ENCODE measurements at places on chromosomes 7 and 10.
A peak's percentile ranks its signal among the peaks of the same experiment; 100 is the strongest.

DNA sequence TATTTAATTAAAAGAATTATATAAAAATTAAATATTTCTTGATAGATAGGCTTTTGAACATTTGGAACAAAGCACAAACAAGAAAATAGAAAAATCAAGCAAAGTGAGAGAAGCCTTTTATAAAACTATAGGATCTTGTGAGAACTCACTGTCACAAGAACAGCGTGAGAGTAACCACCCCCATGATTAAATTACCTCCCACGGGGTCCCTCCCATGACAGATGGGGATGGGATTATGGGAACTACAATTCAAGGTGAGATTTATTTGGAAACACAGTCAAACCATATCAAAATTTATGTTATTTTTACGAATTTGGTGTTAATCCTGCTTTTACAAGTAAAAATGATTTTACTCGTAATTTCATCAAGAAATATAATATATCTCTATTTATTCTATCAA lies 1136.1 kb upstream of the POT1 start:
- DNase-seq = no peak

- no peak for DNase-seq
Observed at GRCh38 chr10:25157650-25158049, 17.2 kb upstream of the GPR158 start.

- no peak for DNase-seq
Observed at GRCh38 chr10:30542001-30542894, 87.3 kb downstream of the LYZL2 start.

GRCh38 chr10:43879742-43880141 lies 231.1 kb upstream of the ZNF32 start:
- DNase-seq = no peak

DNA sequence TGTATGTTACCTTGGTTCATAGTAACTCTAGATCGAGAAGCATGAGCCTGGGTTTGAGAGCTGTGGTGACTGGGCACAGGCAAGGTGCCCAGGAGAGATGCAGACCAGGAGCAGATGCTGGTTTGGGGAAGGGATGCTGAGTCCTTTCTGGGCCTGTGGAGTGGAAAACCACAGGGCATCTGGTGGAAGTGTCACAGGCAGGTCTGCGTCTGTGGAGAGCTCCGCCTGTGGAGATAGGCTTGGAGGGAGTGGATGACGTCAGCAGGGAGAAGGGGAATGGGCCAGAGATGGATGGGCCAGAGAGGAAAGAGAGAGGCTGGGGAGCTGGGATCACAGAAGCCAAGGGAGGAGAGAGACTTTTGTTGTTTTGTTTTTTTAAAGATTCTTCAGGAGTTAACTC lies 14.8 kb downstream of the CYP26A1 start:
- DNase-seq = no peak

- DNase-seq = no peak
Observed at GRCh38 chr10:111089293-111089692, 12.5 kb downstream of the ADRA2A start.

DNA sequence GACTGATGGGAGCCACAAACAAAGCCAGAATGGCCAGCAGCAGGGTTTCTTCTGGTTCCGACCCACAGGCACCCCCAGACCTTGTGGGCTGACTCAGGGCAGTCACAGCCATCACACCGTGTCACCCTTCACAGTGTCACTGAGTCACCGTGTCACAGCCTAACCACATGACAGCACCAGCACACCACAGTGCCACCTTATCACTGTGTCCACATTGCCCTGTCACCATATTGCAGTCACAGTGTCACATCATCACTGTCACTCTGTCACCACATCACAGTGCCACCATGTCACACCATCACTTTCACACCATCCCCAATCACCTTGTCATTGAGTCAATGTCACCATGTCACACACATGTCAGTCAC lies 77.0 kb downstream of the OAT start:
- peak; percentile 45 for DNase-seq

- DNase-seq = no peak
Observed at GRCh38 chr10:105691811-105692210, 1050.7 kb downstream of the SORCS3 start.

DNA sequence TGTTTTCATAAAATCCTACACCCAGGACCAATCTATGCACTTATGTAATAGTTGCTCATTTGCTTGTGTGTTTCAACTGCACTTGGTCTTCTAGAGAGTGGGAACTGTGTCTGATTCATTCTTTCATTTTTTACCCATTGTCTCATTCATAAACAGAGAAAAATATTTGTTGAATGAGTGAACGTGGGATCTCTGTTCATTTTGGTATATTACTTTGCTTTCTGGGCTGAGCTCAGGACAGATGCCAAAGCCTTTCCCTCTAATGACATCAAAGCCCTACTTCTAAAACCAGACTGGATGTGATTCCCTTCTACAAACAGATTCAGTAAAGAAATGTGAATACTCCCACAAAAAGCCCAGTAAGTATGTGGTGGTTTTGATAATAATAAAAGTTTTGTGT lies 145.2 kb downstream of the ST7 start:
- DNase-seq = no peak

DNA sequence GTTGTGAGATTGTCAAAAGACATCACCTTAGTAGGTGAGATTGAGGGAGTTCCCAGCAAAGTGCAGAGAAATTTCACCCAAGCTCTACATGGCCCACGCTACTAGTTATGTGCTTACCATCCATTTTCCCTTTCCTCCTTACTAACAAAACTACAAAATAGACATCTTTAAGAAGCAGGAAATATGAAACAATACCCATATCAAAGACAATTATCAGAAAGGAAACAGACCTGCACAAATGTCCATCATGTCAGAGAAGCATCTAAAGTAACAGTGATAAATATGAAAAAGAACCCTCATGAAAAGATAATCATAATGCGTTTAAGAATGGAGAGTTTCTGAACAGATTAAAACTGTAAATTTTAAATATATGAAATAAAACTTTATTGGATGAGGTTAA lies 28.2 kb downstream of the GIMAP4 start:
- no peak for DNase-seq

DNA sequence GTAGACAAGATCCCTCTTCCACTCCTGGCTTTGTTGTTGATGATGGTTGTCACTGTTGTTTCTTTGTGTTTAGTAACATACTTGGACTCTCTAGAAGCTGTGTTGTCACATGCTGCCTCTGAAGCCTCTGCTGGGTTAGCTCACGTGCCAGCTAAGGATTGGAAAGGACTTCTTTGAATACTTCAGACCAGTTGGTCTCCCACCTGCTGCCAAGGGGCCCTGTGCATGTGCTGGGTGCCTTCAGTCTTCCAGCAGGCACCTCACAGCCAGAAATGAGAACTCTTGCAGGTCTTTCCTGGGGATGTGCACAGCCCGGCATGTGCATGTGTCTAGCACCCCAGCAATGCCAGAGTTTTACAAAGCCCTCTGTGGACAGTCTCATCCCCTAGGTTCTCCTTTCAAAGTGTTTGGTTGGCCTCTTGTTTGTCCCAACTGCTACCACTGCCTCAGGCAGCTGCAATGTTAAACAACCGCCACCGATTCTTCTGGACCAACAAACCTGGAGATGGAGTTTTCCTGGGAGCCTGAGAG lies 21.7 kb upstream of the NCAPG2 start:
- DNase-seq = no peak

- no peak for DNase-seq
Observed at GRCh38 chr10:132509506-132510173, 27.9 kb upstream of the INPP5A start.

GRCh38 chr10:74754381-74754821 lies 72.0 kb upstream of the KAT6B start:
- DNase-seq = no peak

GRCh38 chr10:130336617-130337304 lies 200.6 kb downstream of the GLRX3 start:
- no peak for DNase-seq

GRCh38 chr7:140533394-140533872 lies 54.1 kb upstream of the MKRN1 start:
- no peak for DNase-seq

GRCh38 chr7:151157645-151158329 lies 9.7 kb downstream of the GBX1 start:
- DNase-seq = no peak

Data from NK-92 treated with Interleukin-12 subunit alpha and Interleukin-12 subunit beta, amount 100 ng/mL, for 24 hours (cell line).